Aortic smooth muscle cell (primary cell): ENCODE measurements at places on chromosomes 3 and 15. TPM values are rescaled to one million over a fixed set of nuclear protein-coding genes. Genes with fewer than 3 reads are reported as not detected.

Gene CLEC3B
- total RNA-seq, result 28.8 TPM in 2 replicates

Gene DCBLD2
- 127 and 209 TPM in 2 replicates for total RNA-seq

Gene CEMIP
- 600 and 802 TPM in 2 replicates for total RNA-seq

Gene MCTP2
- 0.50 and 1.2 TPM in 2 replicates for total RNA-seq

Gene RTP1
- not detected in 2 replicates for total RNA-seq

Gene CTXND1
- not detected in 2 replicates for total RNA-seq

Gene TPRG1
- total RNA-seq, result 0.31 and 0.40 TPM in 2 replicates
